ENCODE measurements at places on chromosomes 3 and 15.

DNA sequence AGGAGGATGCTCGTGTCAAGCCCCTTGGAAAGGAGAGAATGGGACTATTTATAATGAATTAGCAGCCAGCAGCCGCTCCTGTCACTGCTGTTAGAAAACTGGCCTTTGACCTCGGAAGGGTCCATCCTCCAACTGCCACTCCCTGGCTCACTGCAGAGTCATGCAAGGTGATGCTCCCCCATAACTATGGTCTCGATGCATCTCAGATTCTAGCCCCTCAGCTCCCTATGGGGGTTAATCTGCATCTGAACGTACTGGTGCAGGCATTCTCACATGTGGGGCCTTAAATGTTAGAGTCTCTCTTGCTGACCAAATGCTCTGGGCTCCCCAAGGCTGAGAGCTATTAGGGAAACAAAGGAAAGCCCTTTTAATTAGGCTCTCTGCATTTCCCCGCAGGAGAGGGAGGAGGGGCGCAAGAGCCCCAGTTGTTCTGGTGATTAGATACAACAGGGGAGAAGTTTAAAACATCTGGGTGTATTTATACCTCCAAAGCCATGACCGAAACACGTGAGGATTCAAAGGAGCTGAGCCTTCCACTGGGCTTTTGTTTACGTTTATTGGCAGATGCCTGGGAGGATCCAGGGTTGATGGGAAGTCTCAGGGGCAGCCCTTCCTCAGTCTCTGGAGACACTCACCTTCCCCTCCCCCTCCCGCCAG lies 182.5 kb downstream of the OPA1 start:
- DNase-seq: no peak

- DNase-seq: no peak
Observed at GRCh38 chr15:63587527-63587926, 9.7 kb upstream of the FBXL22 start.

DNA sequence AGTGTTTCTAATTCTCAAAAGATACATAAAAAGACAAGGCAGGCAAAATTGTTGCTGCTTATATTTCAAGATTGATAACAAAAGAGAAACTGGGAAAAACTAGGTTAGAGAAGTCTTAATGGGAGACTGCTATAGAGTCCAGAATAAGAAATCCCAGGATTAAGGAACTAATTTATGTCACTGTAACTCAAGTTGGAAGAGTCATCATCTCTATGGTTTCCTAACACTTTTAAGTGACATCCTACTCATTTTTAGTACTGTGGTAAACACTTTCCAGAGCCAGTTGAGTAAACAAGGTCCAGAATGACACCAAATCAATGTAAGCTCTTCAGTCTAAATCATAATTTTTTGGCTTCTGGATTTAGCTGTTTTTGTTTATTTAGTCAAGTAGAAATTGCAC lies 8.0 kb downstream of the CLDN16 start:
- no peak for DNase-seq

- no peak for DNase-seq
Observed at GRCh38 chr3:182284793-182285192, 508.5 kb upstream of the ATP11B start.

- no peak for DNase-seq
Observed at GRCh38 chr15:75109021-75109735, 85.8 kb downstream of the PPCDC start.

- DNase-seq: no peak
Observed at GRCh38 chr15:71567173-71567572, 243.2 kb upstream of the NR2E3 start.

- DNase-seq: no peak
Observed at GRCh38 chr3:126441256-126441880, 34.3 kb downstream of the ZXDC start.

GRCh38 chr15:71109905-71110304 lies 5.4 kb upstream of the THSD4 start:
- no peak for DNase-seq

- no peak for DNase-seq
Observed at GRCh38 chr3:79085171-79085570, 682.6 kb downstream of the ROBO1 start.

Data from BJ (cell line).